HS-5 (cell line): ENCODE measurements at places on chromosomes 16 and 17.

DNA sequence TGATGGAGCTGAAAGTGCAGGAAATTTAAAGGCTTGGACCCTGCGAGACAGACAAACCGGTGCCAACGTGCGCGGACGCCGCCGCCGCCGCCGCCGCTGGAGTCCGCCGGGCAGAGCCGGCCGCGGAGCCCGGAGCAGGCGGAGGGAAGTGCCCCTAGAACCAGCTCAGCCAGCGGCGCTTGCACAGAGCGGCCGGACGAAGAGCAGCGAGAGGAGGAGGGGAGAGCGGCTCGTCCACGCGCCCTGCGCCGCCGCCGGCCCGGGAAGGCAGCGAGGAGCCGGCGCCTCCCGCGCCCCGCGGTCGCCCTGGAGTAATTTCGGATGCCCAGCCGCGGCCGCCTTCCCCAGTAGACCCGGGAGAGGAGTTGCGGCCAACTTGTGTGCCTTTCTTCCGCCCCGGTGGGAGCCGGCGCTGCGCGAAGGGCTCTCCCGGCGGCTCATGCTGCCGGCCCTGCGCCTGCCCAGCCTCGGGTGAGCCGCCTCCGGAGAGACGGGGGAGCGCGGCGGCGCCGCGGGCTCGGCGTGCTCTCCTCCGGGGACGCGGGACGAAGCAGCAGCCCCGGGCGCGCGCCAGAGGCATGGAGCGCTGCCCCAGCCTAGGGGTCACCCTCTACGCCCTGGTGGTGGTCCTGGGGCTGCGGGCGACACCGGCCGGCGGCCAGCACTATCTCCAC, at the start of gene NOG:
NOG (plus strand) TSS at position 54 of the 674 bp plus-strand sequence; CDS start at position 579, 525 bp downstream.
- no peak for DNase-seq

- no peak for DNase-seq
These were observed 885 bp upstream of the SLFN13 start for GRCh38 chr17:35449371-35449931.

DNA sequence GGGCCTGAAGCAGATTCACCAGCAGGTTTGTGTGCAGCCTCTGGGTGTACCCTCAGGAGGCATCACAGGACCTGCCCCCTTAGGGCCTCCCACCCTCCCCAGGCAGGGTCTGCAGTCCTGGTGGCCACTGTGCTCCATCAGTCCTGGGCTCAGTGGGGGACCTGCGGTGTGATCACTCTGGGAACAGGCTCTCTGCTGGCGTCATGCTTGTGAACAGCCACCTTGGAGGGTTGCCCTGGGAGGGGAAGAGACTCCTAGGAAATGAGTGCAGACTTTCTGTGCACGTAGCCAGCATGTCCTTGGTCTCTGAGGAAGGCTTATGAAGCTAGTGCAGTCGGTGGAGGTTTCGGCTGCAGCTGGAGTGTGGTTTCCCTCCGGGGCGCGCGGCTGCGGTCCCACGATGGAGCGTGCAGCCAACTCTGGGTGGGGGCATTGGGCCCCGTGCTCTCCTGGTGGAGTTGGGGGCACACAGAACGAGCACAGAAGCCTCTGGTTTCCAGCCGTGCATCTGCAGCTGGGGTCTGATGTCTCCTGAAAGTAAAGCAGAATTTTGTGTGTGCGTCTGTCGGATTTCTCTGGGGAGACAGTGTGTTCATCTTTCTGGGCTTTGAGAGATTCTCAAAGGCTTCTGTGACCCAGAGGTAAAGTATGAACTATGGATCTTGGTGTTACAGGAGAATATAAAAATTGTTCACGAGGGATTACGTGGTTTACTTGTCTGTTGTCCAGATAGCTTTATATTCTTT, 68.1 kb upstream of the ZNF750 start:
- no peak for DNase-seq

DNA sequence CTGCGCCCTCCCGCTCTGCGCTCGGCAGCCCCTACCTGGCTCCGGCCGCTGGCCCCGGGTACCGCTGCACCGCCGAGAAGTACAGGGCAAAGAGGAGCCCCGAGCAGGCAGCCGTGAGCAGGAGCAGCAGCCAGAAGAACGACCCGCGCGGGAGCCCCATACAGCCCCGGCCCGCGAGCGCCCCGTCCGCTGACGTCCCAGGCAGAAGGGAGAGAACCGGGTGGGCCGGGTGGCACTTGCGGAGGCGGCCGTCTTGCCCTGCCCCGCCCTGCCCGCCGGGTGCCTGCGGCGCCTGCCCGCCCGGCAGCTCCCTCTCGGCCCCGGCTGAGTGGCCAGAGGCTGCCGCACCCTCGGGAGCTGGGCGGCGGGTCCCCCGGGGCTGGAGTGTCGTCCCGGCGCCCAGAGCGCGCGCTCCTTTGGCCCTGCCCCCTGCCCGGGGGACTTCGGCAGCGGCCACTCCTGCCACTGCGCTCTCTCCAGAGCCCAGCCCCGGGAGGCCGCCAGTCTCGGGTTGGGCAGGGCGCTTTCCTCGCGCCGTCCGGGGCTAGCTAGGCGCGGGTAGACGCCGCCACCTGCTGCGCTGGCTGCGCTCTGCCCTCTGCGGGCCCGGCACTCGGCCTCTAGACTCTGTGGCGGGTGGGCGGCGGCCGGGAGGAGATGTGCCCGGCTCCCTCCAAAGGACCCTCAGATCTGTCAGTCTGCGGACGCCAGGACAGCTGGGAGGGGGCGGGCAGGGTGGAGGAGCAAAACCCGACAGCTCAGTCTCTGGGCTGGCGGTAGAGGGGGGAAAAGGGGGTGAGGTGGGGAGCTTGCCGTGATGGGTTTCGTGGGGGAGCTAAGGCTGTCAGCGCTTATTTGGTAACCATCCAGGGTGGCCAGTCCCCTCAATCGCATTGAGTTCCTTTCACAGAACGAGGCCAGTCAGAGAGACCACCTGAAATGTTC, at the start of gene ST6GALNAC2:
ST6GALNAC2 (minus strand) TSS at position 212 of the 945 bp plus-strand sequence; CDS start at position 160, 52 bp downstream.
- DNase-seq: no peak

- DNase-seq: no peak
These were observed 53.1 kb upstream of the MED9 start for GRCh38 chr17:17423656-17424055.

DNA sequence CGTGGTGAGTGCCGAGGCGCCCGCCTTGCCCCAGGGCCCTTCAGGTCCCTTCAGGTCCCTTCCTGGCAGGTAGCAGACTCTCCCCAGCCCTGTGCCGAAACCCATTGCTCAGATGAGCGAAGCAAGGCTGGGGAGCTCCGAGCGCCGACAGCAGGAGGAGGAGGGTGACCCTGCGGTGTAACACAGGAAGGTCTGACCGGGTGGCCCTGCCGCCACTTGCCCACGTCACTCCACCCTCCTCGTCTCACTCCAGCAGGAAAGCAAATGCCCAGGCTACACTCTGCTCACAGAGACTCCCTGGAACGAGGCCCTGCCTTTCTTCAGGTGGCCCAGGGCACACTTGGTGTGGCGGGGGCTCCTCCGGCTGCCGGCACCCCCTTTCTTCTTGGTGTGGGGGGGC, 57.2 kb downstream of the ACTG1 start:
- DNase-seq: no peak

DNA sequence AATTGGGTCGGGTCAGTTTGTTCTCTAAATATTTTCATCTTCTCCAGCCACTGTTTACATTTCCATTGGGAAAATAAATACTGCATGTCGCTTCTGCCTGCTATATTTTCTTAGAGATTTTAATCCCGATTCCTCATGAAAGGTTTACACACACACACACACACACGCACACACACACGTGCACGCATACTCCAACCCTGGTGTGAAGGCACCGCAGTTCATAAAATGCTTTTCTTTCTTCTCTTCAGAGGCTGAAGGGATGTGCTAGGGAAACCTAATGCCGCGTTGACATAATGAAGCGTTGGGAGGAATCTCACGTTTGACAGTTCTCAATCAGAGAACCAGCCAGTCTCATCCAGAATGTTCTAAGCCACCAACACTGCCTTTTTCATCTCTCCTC, 222.9 kb upstream of the IRX3 start:
- no peak for DNase-seq

GRCh38 chr16:69182730-69183416, 4.1 kb upstream of the SNTB2 start:
- no peak for DNase-seq

DNA sequence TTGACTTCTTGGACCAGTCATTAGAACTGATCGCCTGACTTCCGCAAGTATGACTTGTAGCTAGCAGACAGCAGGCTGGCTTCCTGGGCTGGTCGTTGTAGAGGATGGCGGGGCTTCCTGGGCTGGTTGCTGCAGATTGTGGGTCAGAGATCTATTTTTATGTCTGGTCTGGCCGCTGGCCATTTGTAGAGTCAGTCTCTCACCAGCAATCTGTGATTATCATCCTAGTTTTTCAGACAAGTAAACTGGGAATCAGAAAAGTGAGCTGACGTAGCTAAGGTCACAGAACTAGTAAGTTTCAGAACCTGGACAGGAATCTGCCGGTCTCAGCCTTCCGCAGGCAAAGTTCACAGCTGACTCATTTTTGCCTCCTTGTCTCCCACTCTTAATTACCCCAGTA, 19.1 kb downstream of the GPR142 start:
- no peak for DNase-seq

DNA sequence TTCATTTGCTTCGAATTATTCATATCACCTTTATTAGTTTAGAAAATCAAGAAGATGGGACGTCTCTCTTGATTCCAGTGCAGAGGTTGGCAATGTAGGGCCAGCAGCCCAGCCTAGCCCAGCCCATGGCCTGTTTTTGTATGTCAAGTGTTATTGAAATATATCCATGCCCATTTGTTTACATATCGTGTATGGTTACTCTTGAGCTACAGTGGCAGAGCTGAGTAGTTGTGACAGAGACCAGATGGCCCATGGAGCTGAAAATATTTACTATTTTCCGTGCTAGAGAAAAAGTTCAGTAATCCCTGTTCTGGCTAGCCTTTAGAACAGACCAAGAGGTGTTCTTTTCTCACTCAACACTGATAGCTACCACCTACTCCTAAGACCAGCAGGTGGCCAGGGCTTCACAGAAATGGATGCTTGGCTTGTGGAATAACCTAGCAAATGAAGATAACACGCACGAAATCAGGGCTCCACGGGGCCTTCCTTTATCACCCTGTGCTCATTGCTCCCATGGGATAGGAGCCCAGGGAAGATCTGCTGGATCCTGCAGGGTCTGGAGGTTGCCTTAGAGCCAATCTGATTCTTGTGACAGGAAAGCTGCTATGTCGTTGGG, 123.2 kb upstream of the ANKFN1 start:
- no peak for DNase-seq

DNA sequence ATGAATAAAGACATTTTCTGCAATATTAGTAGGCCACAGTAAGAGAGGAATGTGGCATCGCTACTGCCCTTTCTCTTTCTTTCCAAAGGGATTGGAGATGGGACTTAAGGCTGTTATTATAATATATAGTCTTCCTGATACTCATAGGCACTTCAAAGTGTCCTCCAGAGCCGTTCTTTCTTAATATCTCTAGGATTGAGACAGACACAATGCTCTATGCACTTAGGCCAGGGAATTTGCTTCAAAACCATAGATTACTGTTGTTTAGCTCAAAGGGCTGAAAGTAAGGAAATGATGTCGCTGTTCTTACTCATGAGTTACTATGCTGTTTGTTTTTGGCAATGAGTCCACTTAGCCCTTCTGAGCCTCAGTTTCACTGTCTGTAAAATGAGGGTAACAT, 590.5 kb downstream of the CDH11 start:
- DNase-seq: no peak

DNA sequence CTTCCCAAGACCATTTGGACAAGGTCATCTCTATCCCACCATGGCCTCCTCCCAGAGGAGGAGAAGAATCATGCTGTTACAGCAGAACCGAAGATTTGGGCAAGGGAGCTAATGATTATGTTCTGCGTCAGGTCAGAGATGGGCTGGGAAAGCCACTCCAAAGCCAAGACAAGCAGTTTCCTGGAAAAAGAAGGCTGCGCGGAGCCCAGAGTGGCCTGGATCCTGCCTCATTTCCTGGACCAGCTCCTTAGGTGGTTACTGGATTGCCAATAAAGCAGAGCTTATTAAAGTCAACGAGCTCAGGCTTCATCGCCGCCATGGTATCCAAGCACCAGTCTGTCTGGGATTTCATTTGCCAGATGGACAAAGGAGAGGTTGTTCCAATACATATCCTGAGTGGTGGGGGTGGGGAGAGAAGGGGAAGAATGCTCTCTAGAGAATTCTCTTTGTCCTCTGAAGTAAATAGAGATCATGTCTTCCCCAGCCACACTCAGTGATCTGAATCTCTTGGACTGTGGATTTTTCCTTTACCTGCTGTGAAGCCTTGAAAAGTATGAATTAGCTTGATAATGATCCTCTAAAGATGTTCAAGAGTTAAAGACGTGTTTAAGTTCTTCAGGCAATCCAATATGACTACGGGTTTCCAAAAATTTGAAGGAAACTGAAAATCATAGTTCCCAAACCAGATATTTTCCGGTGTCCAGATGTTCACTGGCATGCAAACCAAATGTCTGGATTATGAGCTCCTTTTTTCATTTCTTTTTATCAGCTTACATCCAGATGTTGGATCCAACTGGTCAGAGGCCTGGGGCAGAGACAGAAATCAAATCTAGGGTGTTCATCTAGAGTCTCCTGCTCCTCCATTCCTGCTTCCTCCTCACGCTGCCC, 17.7 kb downstream of the PRAC1 start:
- no peak for DNase-seq

GRCh38 chr16:75294773-75295459, 43.5 kb upstream of the BCAR1 start:
- no peak for DNase-seq

DNA sequence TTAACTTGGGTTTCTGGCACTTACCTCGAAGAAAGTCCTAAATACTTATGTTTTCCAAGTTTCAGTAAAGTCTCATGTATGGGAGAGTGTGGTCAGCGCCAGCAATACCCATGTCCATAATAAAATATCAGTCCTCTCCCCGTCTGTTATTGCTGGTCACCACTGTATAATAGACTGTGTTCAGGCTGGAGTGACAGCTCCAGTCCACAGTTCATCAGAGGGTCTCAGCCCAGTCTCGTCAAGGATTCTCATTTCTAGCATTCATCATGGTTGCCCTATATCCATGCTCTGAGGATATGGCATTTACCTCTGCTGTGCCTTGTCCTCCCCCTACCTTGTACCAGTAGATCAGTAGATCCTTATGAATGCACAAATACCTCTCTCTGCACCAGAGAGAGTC, 384.5 kb downstream of the NPIPA7 start:
- DNase-seq: no peak

GRCh38 chr17:40069751-40070708, 7.3 kb downstream of the THRA start:
- no peak for DNase-seq

DNA sequence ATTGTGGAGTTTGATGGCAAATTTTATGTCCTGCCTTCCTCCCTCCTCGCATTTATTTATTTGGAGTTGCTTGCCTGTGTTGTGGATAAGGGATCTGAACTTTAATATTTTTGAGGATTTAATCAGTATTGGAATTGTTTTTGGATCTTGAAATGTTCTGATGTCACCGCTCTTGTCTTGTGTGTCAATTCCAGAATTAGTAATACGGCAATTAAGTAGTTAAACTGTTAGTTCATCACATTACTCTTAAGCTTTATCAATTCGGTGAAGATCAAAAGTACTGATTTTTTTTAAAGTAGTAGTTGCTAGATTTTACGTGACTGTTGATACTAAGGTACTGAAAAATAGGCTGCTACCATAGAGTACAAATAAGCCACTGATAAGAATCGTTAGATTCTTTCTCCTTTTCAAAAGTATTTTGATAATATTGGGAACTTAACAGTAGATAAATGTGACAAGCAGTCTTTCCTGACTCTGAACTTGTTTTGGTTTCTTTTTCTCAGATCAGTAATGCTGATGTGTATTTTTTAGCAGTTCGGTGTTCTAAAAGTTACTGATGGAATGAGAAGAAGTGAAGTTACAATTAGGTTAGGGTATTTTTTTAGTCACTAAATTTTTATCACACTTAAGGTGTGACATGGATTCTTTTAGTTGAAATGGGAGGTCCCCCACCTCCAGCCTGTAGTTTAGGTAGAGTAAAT, 2.0 kb downstream of the RBBP6 start:
- DNase-seq: no peak
